ENCODE measurements at places on chromosomes 2 and 18. TPM values are rescaled to one million over a fixed set of nuclear protein-coding genes. Genes with fewer than 3 reads are reported as not detected.

Gene IMPACT
- 20.2 TPM for total RNA-seq

- no peak for DNase-seq
These were observed 56.0 kb downstream of the PIK3C3 start for GRCh38 chr18:42011053-42011452.

Gene DCDC2C
- total RNA-seq = not detected

GRCh38 chr2:230170532-230170931 is 49.3 kb downstream of the SP110 start:
- DNase-seq = no peak

DNA sequence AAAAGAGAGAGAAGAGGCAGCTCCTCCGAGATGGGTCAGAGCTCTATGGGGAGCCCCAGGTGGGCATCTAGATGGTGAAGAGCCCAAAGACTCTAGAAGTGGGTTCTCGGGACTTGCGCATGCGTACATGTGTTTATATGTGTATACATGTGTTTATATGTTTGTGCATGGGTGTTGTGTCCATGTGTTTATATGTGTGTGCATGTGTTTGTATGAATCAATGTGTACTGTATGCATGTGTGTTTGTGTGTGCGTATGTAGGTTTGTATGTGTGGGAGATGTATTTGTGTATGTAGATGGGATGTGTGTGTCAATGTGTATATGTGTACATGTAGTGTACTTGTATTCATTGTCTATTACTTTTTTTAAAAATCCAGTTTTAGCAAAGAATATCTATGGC is 25.6 kb downstream of the DNPEP start:
- DNase-seq = no peak

- DNase-seq = peak; percentile 12
These were observed 29.0 kb upstream of the ALPP start for GRCh38 chr2:232349546-232349945.

Gene BMP10
- 0.19 TPM for total RNA-seq

DNA sequence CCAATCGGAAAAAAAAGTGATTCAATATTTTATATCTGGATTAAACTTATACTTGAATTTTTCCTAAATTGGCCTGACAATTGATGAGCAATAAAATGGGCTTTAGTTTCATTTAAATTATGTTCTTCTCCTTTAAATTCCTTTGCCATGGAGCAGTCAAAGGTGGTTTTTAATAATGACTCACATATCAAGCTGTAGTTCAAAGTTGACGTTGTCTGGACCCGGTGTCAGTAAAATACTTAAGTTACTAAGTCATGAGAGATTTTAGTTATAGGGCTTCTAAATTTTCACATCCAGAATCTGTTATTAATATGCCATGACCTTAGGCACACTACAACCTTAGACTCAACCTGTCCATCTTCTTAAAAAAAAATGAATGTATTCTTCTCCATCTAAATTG is 62.5 kb downstream of the CDH2 start:
- no peak for DNase-seq

Gene YIPF4
- total RNA-seq = 70.1 TPM

DNA sequence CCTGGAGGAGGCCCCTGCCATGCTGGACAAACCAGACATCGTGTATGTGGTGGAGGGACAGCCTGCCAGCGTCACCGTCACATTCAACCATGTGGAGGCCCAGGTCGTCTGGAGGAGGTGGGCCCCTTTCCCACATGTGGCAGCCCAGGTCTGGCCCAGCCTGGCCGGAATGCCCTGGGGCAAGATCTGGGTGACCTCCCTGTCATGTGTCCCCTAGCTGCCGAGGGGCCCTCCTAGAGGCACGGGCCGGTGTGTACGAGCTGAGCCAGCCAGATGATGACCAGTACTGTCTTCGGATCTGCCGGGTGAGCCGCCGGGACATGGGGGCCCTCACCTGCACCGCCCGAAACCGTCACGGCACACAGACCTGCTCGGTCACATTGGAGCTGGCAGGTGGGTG is 25.2 kb upstream of the GMPPA start:
- DNase-seq = no peak

Gene CDH19
- total RNA-seq = 13.0 TPM

- DNase-seq = no peak
These were observed 31.7 kb upstream of the CERS6 start for GRCh38 chr2:168424112-168424951.
